ENCODE measurements at places on chromosomes 2 and 18. TPM values are rescaled to one million over a fixed set of nuclear protein-coding genes. Genes with fewer than 3 reads are reported as not detected.

- H3K36me3 ChIP-seq: no peaks in the 10 kb centered on the region
- H3K27ac ChIP-seq: no peak overlapping the region
- DNase-seq: no peak
- no peaks in the 10 kb centered on the region for H3K27me3 ChIP-seq
- H3K4me1 ChIP-seq: peaks cover 9% of the 10 kb centered on the region
Observed at GRCh38 chr2:157256626-157257025, 879 bp upstream of the GALNT5 start.

- DNase-seq: no peak
- H3K36me3 ChIP-seq: no peaks in the 10 kb centered on the region
- H3K27ac ChIP-seq: no peak overlapping the region
- peaks cover 39% of the 10 kb centered on the region for H3K4me1 ChIP-seq
- H3K4me3 ChIP-seq: no peak overlapping the region
Observed at GRCh38 chr2:173999272-173999671, 34.1 kb upstream of the SP3 start.

DNA sequence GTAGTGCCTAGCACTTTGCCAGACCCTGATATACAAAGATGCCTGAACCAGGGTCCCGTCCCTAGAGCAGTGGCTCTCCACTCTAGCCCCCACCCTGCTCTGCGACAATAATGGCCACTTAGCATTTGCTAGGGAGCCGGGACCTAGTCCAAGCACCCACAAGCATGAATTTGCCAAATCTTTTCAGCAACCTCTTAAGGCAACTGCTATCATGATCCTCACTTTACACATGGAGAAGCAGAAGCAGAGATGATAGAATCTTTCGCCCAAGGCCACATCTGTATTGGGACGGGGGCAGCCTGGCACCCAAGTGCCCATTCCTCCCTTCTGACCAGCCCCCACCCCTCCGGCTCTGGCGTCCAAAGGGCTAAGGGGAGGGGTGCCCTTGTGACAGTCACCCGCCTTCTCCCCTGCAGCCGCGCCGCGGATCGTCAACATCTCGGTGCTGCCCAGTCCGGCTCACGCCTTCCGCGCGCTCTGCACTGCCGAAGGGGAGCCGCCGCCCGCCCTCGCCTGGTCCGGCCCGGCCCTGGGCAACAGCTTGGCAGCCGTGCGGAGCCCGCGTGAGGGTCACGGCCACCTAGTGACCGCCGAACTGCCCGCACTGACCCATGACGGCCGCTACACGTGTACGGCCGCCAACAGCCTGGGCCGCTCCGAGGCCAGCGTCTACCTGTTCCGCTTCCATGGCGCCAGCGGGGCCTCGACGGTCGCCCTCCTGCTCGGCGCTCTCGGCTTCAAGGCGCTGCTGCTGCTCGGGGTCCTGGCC lies 13.0 kb downstream of the SIGLEC15 start:
- H3K36me3 ChIP-seq: no peaks in the 10 kb centered on the region
- peak; percentile 78 for DNase-seq
- no peak overlapping the region for H3K4me3 ChIP-seq
- H3K4me1 ChIP-seq: peaks cover 51% of the 10 kb centered on the region
- no peak overlapping the region for H3K27ac ChIP-seq
- peaks cover 20% of the 10 kb centered on the region for H3K27me3 ChIP-seq

- DNase-seq: no peak
- H3K4me3 ChIP-seq: no peak overlapping the region
- H3K4me1 ChIP-seq: no peaks in the 10 kb centered on the region
- H3K27ac ChIP-seq: no peak overlapping the region
- H3K27me3 ChIP-seq: no peaks in the 10 kb centered on the region
Observed at GRCh38 chr2:178279142-178279541, 84.8 kb downstream of the OSBPL6 start.

GRCh38 chr18:55251254-55251971 lies 292.2 kb upstream of the CCDC68 start:
- H3K27ac ChIP-seq: peak overlapping the region; percentile 30
- no peak overlapping the region for H3K4me3 ChIP-seq
- DNase-seq: no peak
- peaks cover 10% of the 10 kb centered on the region for H3K36me3 ChIP-seq

DNA sequence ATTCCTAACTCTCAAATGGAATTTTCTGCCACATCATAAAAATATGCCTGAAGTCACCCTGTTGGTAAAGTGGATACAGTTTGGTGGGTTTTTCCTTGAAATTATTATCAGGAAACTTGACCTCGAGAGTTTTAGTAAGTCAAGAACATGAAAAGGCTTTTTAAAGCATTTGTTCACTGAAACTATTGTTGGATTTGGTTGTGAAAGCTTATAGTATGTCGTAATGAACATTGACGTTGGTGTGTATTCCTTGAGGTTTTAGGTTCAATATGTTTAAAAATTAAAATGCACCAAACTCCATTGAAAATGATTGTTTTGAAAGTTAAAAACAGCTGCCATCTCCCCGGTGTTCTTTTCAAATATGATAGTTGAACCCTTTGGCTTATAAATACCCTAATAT lies 30.8 kb downstream of the AOX1 start:
- H3K27me3 ChIP-seq: no peaks in the 10 kb centered on the region
- no peak for DNase-seq
- H3K36me3 ChIP-seq: no peaks in the 10 kb centered on the region
- no peak overlapping the region for H3K4me3 ChIP-seq
- peaks cover 2% of the 10 kb centered on the region for H3K4me1 ChIP-seq

Gene TRABD2A
- 5.0 TPM for polyA plus RNA-seq

GRCh38 chr2:10546975-10547391 lies 98.9 kb upstream of the ODC1 start:
- no peak for DNase-seq
- H3K27me3 ChIP-seq: peaks cover 43% of the 10 kb centered on the region
- H3K4me3 ChIP-seq: no peak overlapping the region
- peaks cover 16% of the 10 kb centered on the region for H3K4me1 ChIP-seq

All from spleen (tissue), 13 donors.